ENCODE measurements at places on chromosomes 4 and X.

DNA sequence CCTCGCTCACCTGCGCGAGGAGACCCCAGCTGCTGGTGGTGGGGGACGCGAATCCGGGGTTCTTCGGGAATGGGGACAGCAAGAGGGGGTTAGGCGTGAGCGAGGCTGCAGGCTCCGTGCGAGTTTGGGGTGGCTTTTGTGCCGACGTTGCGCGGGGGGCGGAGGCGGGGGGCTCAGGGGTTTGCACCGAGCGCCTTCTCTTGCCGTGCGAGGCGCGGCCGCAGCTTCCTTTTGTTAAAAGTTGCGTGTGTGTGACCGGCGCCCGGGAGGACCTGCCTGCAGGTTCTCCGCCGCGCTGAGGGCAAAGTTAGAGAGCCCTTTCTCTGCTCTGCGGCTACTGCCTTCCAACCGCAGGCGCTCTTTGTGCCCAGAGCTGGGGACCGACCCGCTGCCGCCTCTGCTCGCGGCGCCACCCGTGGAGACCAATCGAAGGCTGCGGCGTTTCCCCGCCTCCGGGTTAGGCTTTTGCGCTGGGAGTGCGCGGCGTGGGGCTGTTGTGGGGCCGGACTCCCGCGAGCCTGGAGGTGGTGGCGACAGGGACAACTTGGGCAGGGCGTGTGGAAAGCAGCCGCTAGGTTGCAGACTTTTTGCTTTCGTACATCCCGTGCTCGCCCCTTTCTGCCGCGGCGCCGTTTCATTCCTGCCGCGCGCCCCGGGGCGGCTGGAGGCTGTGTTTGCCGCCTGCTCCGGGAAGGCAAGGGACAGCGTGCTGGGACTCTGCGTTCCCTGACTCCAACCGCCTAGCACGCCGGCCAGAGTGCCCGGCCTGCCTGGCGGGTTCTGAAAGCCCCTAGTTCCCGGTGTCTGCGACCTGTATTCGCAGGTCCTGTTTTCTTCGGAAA lies 716 bp downstream of the KIT start:
- peak; percentile 71 for DNase-seq

- no peak for DNase-seq
Measured at GRCh38 chrX:115579327-115579726, 18.4 kb downstream of the PLS3 start.

GRCh38 chr4:15488136-15488535 lies 18.5 kb downstream of the CC2D2A start:
- DNase-seq, result no peak

GRCh38 chrX:106404512-106404911 lies 207.3 kb upstream of the RADX start:
- no peak for DNase-seq
